ENCODE measurements at places on chromosomes 3 and 15.

GRCh38 chr3:179149951-179150350 is 1.8 kb downstream of the PIK3CA start:
- peak overlapping the region; percentile 100 for H3K27ac ChIP-seq
- peaks cover 8% of the 10 kb centered on the region for H3K4me1 ChIP-seq
- H3K36me3 ChIP-seq = no peaks in the 10 kb centered on the region
- DNase-seq = no peak
- peak overlapping the region; percentile 73 for H3K4me3 ChIP-seq

DNA sequence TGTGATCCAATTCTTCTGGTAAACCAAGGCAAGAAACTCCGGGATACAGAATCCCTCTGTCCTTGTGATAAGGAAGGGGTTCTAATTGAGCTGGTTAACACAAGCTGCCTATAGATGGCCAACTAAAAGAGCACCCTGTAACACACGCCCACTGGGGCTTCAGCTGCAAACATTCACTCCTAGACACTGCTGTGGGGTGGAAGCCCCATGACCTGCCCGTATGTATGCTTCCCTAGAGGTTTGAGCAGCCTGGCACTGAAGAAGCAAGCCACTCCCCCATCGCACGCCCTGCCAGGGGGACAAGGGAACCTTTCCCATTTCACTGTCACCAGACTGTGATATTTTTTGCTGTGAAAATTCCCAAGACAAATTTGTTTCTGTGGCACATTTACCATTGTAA is 516.9 kb upstream of the GOLIM4 start:
- H3K4me3 ChIP-seq = no peak overlapping the region
- H3K4me1 ChIP-seq = no peaks in the 10 kb centered on the region
- no peak for DNase-seq
- no peak overlapping the region for H3K27ac ChIP-seq

DNA sequence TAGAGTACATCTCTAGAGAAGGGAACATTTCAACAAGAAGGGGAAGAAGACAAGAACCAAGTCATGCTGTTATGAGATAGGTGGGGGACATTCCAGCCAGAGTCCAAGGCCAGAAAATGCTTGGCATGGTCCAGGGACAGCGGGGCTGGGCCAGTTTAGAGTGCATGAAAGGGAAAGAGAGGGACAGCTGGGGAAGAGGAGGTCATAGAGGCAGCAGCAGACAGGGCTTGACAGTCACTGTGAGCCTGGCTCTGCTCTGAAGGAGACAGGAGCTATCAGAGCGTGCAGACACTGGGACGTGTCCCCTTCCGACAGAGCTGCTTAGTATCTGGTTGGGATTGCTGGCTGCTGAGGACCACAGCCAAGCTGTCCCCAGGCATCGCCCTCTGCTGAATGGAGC is 35.7 kb upstream of the PRR20G start:
- H3K4me3 ChIP-seq = no peak overlapping the region
- H3K27ac ChIP-seq = no peak overlapping the region
- no peaks in the 10 kb centered on the region for H3K4me1 ChIP-seq

GRCh38 chr3:161540594-161540993 is 44.0 kb downstream of the OTOL1 start:
- H3K27ac ChIP-seq = no peak overlapping the region
- no peaks in the 10 kb centered on the region for H3K4me1 ChIP-seq
- no peaks in the 10 kb centered on the region for H3K27me3 ChIP-seq
- no peaks in the 10 kb centered on the region for H3K36me3 ChIP-seq

DNA sequence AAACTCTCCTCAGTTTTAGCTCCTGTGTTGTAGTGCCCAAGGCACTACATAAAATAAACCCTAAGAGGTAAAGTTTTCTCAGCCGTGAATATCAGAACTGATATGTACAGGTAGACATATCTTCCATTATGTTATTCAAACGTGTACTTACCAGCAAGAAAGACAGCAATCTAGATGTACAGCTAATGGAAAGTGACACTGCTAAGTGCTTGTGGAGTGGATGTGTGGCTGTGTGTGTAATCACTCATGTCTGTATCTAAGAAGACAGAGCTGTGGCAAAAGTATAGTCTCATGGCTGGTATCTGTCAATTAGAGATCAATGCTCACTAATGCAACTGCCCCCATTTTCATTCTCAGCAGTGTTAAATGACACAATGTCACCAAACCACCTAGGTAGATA is 101.3 kb downstream of the FMN1 start:
- no peak overlapping the region for H3K27ac ChIP-seq
- peaks cover 4% of the 10 kb centered on the region for H3K4me1 ChIP-seq
- no peak for DNase-seq
- H3K27me3 ChIP-seq = no peaks in the 10 kb centered on the region
- no peaks in the 10 kb centered on the region for H3K36me3 ChIP-seq

DNA sequence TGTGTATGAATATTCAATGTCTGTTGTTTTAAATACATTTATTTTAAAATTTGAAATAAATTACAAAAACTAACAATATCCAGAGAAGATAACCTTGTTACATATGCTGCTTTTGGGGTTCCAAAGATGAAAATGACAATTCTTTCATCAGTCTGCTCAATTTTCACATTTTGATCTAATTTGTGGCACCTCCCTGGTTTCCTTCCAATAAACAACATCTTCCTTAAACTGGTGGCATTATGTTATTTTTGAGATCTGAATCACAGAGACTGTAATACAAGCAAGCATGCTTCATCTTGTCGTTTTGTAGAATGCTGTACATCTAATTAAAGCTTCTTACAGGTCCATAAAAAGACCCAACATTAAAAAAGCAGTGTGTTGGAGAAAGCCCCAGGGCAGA is 2.2 kb upstream of the SNRK start:
- peaks cover 12% of the 10 kb centered on the region for H3K4me1 ChIP-seq
- no peak overlapping the region for H3K4me3 ChIP-seq
- H3K27me3 ChIP-seq = no peaks in the 10 kb centered on the region
- H3K27ac ChIP-seq = no peak overlapping the region

GRCh38 chr3:16898595-16899395 is 14.0 kb downstream of the PLCL2 start:
- DNase-seq = no peak
- H3K27ac ChIP-seq = peak overlapping the region; percentile 59
- no peaks in the 10 kb centered on the region for H3K36me3 ChIP-seq
- no peak overlapping the region for H3K4me3 ChIP-seq
- no peaks in the 10 kb centered on the region for H3K27me3 ChIP-seq
- H3K4me1 ChIP-seq = peaks cover 74% of the 10 kb centered on the region

- peaks cover 98% of the 10 kb centered on the region for H3K36me3 ChIP-seq
- no peaks in the 10 kb centered on the region for H3K27me3 ChIP-seq
- DNase-seq = no peak
- no peak overlapping the region for H3K27ac ChIP-seq
These were observed 43.4 kb downstream of the TLE3 start for GRCh38 chr15:70054366-70054765.

DNA sequence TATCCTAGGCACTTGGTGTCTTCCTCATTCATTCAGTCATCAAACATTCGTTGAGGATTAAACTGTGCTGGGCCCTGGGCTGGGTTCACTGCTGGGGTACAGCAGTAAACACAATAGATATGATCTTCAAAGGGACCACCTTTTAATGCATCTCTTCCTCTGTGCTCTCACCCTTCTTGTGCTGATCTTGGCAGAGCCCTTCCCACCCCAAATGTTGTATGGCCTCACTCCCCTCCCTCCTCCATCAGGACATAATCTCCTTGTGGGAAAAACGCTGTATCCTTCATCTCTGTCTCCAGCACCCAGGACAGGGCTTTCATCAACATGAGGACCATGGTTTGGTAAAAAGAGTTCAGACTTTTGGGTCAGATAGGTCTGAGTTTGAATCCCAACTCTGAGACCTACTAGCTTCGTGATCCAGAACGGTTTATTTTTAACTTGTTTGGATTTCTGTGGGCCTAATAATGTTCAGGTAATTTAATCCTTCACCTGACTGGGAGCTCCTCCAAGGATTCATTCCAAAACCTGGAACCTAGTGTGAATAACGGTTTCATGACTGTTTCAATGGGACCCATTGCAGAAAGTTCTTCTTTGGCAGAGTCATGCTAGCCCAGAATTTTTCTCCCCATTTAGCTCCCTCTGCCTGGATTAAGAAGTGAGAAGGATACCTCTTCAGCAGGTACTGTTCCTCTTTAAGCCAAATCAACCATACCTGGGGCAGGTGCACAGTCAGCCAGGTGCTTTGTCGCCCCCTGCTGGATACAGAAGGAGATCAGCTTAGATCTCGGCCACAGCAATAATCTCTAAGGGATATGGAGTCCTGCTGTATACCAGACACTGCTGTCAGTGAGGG is 5.2 kb upstream of the WNT7A start:
- DNase-seq = peak; percentile 65
- H3K4me3 ChIP-seq = no peak overlapping the region
- H3K27ac ChIP-seq = no peak overlapping the region
- no peaks in the 10 kb centered on the region for H3K36me3 ChIP-seq
- H3K27me3 ChIP-seq = peaks cover 4% of the 10 kb centered on the region

Data from CD4-positive, alpha-beta T cell (primary cell).